Osteocyte (in vitro differentiated cells): ENCODE measurements at places on chromosomes 2 and 18. TPM values are rescaled to one million over a fixed set of nuclear protein-coding genes. Genes with fewer than 3 reads are reported as not detected.

DNA sequence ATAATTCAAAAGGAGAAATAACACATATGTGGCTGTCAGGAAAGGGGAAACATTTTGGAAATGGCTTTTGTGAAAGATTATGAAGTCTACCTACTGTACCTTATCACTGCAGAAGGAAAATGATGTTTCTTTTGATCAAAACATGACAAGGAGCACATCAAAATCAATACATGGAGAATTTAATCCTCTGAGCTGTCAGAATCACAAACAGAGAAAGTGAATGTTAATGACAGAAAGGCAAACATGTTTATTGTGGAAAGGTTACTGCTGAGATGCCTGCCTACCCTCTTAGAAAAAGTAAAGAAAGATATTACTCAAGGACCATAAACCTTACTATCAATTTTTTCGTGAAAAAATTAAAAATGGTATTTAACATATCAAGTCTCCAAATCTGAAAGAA, 794.5 kb upstream of the GYPC start:
- H3K4me3 ChIP-seq: no peak overlapping the region
- H3K4me1 ChIP-seq: no peaks in the 10 kb centered on the region
- no peak for DNase-seq
- no peak overlapping the region for H3K27ac ChIP-seq
- no peaks in the 10 kb centered on the region for H3K36me3 ChIP-seq

DNA sequence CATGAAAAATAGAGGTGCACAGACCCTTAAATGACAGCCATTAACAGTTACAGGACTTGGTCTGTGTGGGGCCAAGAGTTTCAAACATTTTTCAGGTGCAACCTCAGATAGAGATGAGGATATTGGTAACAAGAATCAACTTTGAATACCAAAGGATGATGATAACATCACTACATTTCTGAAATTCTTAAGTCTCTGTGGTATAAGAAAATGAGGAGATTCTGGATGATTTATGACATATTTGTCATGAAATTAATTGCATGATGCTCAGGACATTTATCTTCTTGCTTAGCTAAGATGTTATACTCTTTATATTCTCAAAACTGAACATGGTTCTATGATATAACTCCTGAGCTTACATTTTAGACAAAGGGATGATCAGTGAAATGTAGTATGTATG, 471.8 kb upstream of the CWC22 start:
- no peaks in the 10 kb centered on the region for H3K36me3 ChIP-seq
- no peaks in the 10 kb centered on the region for H3K27me3 ChIP-seq
- peaks cover 14% of the 10 kb centered on the region for H3K4me1 ChIP-seq

Gene EVX2
- not detected in 2 replicates for total RNA-seq

Gene SERPINB2
- not detected in 2 replicates for total RNA-seq

Gene HOXD12
- not detected in 2 replicates for total RNA-seq

Gene IL1B
- not detected in 2 replicates for total RNA-seq

Gene G6PC2
- not detected in 2 replicates for total RNA-seq
